ENCODE measurements at places on chromosomes 2 and 18.

DNA sequence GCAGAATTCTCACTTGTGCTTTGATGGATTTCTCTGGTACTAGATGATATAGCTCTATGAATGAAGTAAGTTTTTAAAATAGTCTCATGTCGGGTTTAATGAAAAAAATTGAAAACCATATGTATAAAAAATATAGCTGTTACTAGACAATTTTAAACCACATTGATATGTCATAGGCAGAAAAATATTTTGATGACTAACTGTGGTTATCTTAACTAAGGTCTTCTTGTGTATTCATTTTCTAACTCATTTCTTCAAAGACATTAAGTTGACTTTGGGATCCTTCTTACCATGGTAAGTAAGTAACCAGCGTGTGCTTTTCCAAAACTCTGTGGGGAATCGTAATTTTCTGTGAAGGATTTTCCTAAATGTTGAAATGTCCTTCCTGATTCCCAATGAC is 160.9 kb upstream of the COL3A1 start:
- no peak for DNase-seq

- DNase-seq: no peak
Measured at GRCh38 chr18:7004009-7004408, 113.6 kb downstream of the LAMA1 start.

- peak; percentile 65 for DNase-seq
Measured at GRCh38 chr2:230824406-230824978, 40.2 kb upstream of the ITM2C start.

DNA sequence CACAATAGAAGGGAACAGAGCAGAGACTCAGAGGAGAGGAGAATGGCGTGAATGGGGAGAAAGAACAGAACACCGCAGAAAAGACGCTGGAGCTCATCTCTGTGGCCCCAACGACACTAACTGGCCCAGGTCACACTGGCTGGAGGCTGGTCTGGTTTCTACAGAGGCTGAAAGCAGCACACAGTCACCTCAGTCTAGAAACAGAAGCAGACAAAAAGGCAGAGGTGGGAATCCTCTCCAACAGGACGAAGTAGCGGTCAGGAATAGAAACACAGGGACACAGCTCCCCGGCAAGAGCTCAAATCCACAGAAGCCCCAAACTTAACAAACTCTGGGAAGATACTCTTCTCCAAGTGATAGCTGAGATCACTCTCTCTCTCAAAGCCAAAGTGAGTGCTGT is 9.2 kb downstream of the SLC66A2 start:
- DNase-seq: no peak

DNA sequence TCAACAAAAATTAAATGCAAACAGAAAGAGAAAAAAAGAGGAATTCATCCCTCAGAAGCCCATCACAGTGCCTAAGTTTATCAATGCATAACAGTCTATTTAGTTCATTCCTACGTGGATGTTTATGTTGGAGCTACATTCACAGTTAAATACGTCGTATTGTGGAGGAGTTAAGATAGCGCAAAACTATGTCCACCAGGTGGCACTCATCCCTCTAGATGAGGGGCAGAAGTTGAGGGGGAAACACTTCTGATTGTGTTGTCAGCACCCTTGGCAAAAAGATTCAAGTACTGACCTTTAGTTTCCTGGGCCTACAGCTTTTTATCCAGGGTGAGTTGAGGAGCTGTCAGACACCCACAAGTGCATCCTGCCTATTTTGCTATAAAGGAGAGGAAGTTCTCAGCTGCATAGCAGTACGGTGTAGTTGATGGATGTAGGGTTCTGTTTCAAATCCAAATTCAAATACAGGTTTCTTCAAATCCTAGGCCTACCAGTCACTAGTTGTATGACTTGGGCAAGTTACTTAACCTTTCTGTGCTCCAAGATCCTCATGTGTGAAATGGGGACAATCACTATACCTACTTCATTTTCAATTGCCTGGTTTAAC is 26.8 kb upstream of the MYO1B start:
- DNase-seq: peak; percentile 57

DNA sequence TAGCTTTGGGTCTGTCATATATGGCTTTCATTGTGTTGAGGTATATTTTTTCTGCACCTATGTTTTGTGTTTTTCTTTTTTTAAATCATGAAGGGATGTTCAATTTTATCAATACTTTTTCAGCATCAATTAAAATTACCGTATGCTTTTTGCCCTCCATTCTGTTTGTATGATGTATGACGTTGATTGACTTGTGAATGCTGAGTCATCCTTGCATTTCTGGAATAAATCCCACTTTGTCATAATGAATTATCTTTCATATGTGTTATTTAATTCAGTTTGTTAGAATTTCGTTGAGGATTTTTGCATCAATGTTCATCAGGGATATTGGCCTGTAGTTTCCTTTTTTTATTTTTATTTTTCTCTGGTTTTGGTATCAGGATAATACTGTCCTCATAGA is 790.9 kb downstream of the TMEM182 start:
- DNase-seq: no peak

- no peak for DNase-seq
Measured at GRCh38 chr2:196242131-196242620, 70.8 kb upstream of the STK17B start.

- no peak for DNase-seq
Measured at GRCh38 chr2:191145769-191146471, 4.9 kb downstream of the STAT4 start.

DNA sequence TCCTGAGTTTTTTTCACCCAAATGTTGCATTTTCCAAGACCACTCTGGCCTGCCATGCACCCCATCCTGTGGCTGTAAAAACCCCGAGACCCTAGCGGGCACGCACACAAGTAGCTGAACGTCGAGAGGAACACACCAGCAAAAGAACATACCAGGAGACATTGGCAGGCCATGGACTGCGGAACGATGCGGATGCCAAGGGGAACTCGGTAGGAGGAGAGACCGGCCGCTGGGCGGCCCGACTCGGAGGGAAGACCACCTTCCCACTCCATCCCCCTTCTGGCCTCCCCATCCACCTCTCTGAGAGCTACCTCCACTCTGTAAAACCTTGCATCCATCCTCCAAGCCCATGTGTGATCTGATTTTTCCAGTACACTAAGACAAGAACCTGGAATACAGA is 105.5 kb upstream of the CELF4 start:
- no peak for DNase-seq

GRCh38 chr2:168584911-168585310 is 128.8 kb downstream of the CERS6 start:
- no peak for DNase-seq

DNA sequence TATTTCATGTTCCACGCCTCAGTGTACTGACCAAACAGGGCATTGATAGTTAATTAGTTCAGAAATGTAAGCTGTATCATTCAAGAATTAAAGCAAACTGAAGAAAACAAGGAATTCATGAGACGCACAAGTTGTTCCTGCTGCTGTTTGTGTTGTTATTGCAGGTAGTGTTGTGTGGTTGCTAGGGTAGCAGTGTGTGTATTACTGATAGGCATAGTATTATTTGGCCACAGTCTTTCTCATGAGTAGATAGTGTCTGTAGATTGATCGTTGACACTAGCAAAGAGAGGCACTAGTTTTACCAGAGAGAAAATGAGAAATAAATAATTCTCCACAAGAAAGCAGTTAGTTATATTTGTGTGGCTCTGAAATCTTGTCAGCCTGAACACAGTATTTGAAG is 548.6 kb downstream of the LRP1B start:
- DNase-seq: no peak

DNA sequence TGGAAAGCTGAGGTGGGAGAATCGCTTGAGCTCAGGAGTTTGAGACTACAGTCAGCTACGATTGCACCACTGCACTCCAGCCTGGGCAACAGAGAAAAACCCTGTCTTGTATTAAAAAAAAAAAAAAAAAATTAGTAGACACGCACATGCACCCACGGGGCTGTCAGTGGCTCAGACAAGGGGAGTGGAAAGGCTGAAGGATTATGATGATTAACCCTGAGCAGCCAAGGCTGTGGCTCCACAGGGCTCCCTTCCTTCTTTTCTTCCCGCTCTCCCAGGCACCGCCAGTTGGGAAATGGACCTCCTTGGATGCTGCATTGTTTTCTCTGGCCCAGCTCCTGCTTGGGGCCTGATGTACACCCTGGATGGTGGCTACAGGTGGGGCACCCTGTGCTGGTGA is 49.0 kb upstream of the RAB6C start:
- no peak for DNase-seq

GRCh38 chr18:45974088-45974536 is 7.0 kb upstream of the EPG5 start:
- DNase-seq: peak; percentile 89

DNA sequence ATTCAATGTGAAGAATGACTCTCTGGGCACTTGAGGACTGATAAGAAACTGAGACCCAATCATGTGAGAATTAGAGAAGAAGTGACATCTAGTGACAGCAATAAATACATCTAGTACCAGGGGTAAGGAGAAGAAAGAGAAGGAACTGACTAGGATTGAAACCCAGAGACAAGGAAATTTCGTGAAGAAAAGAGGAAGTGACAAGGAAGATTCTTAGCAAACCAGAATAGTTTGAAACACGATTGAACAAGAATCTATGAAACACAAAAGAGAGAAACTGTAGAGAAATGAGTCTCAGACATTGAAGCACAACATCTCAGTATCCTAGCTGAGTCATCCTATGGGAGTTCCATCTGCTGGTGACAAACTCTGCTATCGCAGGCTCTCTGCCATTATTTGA is 571.9 kb upstream of the PKDCC start:
- no peak for DNase-seq

- no peak for DNase-seq
Measured at GRCh38 chr2:6648596-6649247, 217.0 kb downstream of the CMPK2 start.

- DNase-seq: peak; percentile 4
Measured at GRCh38 chr2:144320491-144320890, 199.4 kb downstream of the ZEB2 start.

DNA sequence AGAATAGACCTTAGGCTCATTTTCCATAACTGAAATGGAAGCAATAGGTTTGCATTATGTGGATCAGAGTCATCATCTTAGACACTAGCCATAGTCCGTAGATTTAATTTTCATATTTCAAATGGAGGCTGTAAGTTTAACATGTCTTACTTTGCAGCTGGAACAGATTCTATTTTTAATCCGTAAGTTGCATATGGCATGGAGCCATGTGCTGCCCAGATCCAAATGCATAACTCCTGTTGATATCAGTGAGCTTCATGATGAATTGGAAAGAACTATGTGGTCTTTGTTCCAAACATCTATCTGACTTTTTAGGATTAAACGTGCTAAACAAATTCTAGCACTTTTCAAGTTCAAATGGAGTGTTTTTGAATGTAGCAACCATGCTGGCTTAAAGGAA is 43.4 kb downstream of the MEIS1 start:
- no peak for DNase-seq

DNA sequence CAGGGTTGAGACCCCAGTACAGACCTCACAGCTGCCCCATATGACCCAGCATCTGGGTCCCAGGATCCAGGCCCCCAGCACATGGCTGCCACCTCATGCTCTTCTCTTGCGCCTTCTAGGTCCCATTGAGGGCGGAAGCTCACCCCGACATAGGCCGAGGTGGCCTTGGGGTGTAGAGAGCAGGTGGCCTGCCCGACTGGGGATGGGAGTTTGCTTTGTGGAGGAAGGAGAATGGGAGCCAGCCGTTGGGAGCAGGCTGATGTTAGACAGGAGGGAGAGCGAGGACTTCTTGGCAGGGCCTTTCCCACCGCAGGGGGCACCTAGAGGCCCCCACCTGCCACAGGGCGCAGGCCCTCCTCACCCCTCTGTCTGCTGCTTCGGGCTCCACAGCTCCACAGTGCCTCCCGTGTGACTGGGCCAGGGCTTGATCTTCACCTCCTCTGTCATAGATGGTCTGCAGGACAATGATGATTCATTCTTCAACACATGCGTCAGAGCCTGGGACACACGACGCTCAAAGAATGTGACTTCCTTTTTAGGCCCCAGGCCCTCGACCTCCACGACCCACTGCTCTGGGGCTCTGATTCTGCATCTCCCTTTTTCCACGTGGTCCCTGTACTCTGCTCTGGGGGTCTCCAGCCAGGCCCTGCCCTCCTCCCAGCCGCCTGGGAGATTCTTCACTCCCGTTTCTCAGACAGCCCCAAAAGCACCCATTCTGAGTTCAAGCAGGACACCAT is 86.6 kb upstream of the ODC1 start:
- DNase-seq: no peak

- DNase-seq: no peak
Measured at GRCh38 chr18:59514203-59514602, 155.1 kb upstream of the LMAN1 start.

DNA sequence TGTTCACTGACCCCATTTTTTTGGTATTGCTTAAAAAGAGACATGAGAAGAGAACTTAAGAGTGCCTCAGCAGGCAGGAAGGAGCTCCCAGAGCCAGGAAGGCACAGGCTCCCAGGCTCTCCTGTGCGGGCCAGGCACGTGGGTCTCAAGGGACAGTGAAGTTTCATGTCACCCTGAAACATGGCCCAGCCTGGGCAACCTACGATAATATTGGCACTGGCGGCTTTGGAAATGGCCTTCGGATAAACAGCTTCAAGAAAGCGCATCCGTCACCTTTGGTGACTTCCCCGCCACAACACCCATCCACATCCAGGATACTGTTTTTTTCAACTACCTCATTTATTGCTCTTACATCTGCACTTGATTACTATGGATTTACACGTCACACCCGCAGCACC is 30.5 kb downstream of the PXDN start:
- DNase-seq: no peak

DNA sequence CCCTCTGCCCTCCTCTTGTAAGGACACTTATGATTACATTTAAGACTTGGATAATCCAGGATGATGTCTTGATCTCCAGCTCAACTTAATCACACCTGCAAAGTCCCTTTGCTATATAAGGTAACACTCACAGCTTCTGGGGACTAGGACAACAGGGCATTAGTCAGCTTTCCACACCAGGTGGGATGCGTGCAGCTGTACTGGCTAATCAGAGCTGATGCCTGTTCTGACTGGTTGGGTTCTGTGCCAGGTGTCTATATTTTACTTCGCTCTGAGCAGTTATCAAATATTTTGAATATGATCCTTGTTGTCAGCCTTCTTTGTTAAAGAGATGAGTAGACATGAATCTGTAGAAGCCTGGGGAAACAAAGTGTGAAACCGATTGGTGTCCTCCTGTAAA is 115.5 kb upstream of the ATP8B1 start:
- DNase-seq: no peak

- no peak for DNase-seq
Measured at GRCh38 chr2:96526101-96526591, 10.4 kb upstream of the ARID5A start.

DNA sequence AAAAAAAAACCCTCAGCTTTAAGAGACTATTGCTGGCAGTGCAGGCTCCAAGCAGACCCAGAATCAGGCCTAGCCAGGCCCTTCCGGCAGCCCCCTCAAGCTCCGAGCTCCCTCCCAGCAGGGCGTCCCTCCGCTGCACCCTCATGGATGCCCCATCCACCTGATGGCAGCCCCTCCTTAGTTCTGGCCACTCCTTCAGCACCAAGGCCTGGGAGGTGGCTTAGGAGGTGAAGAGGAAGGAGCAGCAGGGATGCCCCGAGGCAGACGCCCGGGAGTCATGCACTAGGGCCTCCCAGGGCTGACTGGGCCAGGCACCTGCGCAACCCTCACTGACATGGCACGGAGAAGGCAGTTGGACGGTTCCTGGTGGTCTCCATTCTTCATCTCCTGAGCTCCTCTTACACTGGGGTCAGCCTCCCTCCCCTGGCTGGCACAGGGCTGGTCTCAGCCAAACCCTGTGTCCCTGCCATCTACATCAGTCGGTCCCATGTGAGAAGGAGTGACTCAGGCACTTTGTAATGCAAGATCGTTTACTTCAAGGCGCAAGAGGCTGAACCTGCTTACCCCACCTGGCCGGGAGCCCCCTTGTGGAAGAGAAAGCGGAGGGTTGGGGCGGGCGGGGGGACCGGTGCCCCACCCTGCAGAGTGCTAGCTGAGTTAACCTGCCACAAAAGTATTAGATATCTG is 53.5 kb upstream of the ID2 start:
- DNase-seq: no peak

- no peak for DNase-seq
Measured at GRCh38 chr2:208077276-208077675, 47.0 kb downstream of the CRYGD start.
